ENCODE measurements at places on chromosomes 5 and 9.

DNA sequence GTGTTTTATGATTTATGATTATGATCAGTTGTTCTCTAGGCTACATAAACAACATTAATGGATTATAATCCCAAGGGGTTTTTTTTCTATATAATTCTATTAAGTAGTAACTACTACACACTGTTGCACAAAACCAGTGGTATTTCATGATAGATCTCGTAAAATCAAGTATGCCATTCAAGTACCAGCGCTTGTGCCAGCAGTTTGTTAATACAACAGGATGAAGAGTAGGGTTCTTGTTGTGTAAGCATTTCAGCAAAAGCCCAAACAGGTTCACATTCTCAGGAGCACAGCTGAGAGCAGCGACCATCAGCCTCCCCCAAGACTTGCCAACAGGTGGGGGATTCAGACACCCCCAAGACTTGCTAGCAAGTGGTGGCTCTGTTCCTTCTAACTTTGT is 88.8 kb downstream of the CTNND2 start:
- no peak for DNase-seq

DNA sequence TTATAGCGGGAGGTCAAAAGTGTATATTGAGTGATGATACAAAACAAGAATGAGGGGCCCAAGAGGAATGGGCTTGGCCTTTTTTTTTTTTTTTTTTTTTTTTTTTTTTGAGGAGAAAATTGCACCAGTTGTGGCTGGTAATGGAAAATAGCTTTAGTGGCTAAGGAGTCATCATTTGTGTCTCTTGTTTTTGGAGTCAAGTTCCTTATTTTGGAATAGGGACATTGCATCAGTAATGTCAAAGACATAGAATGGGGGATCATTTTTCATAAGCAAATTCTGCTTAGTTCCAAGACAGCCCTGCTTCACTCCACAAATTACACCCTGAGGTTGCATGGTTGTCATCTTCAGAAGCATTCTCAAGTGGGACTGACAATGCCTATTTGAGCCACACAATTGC is 137.4 kb downstream of the STK32A start:
- no peak for DNase-seq

GRCh38 chr5:81245871-81246235 is 12.7 kb downstream of the CKMT2 start:
- no peak for DNase-seq

- no peak for DNase-seq
Measured at GRCh38 chr9:121105531-121105930, 30.8 kb downstream of the CNTRL start.

- no peak for DNase-seq
Measured at GRCh38 chr5:82298668-82299067, 20.5 kb upstream of the RPS23 start.

GRCh38 chr9:4780651-4781050 is 12.1 kb upstream of the RCL1 start:
- no peak for DNase-seq

GRCh38 chr5:170528976-170529375 is 25.2 kb downstream of the KCNIP1 start:
- DNase-seq: no peak

GRCh38 chr5:66653325-66653724 is 57.1 kb downstream of the MAST4 start:
- DNase-seq: no peak

GRCh38 chr9:110891760-110892159 is 146.5 kb downstream of the LPAR1 start:
- no peak for DNase-seq

DNA sequence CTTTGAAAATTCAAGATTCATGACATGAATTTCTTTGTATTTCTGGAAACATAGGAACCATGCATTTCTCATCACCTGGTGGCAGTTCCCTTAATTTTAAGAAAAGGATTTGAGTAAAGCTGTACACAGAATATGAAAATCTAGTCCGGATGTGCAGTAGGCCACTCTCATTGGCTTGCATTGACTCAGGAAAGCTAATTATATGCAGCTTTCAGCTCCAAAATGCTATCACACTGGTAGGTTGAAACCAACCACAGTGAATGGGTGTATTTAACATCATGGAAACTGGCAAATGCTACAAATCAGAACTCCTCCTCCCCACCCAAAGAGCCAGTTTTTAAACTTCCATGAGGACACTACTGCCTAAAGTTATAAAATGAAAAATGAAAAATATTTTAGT is 161.6 kb upstream of the FBXL17 start:
- no peak for DNase-seq

DNA sequence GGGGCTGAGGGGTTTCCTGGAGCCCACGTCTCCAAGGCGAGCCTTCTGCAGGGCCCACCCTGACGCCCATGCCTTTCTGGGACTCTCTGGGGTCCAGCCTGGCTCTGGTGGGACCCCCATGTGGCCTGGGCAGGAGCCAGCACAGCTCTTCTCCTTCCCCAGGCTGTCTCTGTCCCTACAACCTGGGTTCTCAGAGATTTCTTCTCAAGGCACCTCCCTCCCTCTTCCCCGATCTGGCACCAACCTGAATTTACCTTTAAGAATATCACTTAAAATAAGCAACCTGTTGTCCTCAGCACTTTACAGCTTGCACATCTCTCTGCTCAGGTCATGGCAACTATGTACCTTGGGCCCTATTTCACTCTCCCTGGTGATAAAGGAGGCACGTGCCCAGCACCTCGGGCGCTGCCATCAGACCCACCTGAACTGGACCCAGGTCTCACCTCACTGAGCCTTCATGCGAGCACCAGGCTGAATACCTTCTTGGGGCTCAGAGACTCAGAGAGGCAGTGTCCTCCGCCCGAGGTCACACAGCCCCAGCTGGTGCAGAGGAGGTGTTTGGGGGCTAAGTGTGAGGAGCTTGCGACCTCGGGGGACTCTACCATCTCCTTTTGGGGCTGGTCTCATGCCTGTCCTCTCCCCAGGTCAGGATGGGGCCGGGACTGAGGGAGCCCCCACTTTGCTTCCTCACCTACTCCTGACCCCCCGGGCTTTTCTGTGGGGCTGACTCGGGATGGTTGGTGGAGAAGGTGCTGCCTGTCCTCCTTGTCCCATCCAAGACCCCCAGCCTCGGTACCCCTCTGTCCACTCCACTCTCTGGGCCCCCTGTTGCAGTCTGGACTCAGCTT is 217.7 kb downstream of the C9orf50 start:
- DNase-seq: no peak

GRCh38 chr9:103458826-103459225 is 463.7 kb downstream of the CYLC2 start:
- DNase-seq: no peak

DNA sequence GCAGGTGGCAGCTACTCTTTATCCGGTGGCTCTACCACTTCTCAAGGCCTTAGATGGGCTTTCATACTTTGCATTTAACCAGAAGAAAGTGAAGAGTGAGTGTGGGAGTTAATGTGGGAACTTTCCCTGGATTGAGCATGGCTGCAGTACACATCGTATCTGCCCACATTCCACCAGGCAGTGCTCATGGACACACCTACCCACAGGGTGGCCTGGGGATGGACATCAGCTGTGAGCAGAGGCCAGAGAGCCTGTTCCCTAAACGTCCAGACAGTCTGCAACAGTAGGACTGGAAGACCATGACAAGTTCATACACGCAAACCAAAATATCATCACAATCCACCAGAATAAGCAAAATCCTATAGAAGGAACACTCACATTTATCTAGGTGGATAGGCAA is 213.8 kb downstream of the IRX1 start:
- no peak for DNase-seq

GRCh38 chr9:28961623-28962022 is 1388.3 kb upstream of the C9orf72 start:
- DNase-seq: no peak

DNA sequence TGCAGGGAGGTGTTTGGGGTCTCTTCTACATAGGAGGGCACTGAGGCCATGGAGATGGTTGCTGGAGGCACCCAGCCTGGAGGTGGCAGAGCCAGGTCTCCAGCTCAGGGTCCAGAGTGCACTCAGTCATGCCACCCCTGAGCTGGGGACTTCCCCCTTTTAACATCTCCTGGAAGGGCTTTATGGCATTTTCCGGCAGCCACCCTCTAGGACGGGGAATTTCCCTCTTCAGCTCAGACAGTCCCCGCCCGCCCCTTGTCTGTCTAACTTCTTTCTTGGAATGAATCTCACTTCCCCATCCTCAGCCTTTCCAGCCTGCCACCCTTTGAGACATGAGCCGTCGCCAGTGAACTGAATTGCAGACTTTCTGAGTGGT is 49.9 kb downstream of the COL15A1 start:
- no peak for DNase-seq

DNA sequence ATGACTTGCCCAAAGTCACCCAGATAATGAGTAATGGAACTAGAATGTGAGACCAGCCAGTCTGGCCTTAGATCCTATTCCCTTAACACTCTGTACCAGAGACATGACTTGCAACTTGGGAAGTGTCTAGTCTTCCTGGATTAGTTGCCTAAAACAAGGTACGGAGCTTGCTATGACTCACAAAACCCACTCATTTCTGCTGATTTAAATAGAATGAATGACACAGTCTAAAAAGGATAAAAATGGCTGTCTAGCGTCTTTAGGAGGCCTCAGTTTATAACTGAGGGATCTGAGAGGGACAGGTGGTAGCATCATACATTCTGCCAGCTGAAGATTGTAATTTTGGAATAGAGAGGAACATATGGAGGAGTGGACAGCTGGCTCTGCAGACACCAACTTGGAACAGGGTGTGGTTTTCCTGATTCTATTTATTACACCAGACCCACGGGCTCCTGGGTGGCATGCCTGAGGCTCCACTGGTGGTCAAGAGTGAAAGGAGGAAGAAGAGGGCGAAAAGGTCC is 62.7 kb downstream of the ABLIM3 start:
- DNase-seq: no peak

DNA sequence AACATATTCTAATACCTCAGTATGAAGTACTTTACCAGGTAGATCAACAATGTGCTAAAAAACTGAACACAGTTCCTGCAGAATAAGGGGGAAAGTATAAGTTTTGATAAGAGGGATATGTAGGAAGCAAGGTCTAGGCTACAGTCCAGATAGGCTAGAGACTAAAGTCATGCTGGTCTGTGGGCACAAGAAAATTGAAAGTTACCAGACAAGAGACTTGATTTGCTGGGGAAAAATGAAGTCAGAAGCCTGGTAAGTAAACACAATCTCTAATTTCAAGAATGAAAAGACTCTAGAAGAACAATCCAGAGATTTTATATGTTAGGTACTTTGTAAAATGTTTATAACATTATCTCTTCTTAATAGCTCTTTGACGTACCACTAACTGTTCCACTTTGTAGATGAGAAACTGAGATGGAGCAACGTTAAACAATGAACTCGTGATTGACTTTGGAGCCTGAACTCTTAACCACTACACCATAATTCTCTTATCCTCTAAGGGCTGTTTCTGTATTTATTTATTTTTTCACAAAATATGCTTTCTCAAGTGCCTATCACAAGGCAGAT is 19.5 kb downstream of the ADAMTS6 start:
- DNase-seq: no peak

DNA sequence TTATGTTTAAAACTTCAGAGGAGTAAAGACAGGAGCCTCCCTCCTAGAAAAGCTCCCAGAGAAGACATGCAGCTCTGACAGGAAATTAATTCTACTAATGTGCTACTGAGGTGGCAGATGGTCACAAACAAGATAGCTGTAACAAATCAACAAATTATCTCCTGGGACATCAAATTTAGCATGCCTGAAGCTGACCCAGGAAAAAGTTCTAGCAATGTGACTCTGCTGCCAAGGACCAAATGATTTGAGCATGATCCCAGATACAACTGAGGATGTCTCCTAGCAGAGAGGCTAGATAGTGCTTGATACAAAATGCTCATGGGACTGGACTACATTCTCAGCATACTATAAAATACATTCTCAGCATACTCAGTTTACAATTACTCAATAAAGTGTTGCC is 413.5 kb upstream of the SMC2 start:
- DNase-seq: no peak

GRCh38 chr5:172642051-172642409 is 967 bp downstream of the NEURL1B start:
- no peak for DNase-seq

GRCh38 chr5:131899686-131900085 is 45.8 kb downstream of the MEIKIN start:
- DNase-seq: no peak

GRCh38 chr5:37836592-37837413 is 3.0 kb downstream of the GDNF start:
- no peak for DNase-seq

GRCh38 chr9:119556129-119556875 is 187.1 kb upstream of the BRINP1 start:
- peak; percentile 37 for DNase-seq

GRCh38 chr9:12801663-12802062 is 26.8 kb downstream of the LURAP1L start:
- DNase-seq: no peak

DNA sequence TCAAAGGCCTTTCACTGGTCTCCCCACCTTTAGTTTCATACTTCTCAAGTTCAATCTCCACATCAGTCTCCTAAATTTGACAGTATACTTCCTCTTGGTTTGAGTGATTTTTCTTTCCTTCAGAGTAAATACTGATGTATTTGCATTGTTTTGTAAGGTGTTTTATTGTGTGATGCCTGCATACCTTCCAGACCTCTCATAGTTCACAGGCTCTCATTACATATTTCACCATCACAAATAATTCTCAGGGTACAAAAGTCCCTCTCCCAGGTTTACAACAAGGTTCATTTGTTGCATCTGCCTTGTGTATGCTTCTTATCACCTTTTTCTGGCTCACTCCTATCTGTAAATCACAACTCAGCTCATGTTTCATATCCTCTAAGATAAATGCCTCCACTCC is 22.2 kb upstream of the TUSC1 start:
- no peak for DNase-seq

DNA sequence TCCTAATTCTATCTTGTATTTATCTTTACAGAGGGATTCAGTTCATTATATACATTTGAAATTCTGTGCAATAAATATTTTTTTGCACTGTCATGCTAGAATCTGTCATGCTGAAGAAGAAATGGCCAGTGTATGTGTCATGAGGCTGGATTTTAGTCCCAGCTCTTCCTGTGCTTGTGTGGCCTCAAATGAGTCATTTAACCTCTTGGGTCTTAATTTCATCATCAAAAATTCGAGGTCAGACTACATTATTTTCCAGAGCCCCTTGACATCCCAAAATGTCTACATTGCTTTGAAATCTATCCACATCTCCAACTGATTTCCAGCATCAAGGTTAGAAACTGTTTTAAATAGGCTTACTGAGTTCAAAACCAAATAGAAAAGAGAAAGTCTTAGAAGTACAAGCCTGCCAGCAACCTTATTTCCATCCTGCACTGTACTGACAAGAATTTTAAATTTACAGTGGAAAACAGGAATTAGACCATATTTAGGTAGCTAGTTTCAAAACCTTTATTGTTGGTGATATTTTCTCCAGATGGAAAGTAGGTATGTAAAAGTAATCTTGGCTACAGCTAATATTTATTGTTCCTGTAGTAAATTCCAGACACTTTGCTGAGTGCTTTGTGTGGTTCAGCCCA is 96.7 kb upstream of the MAMDC2 start:
- no peak for DNase-seq

Data from tibial nerve (tissue), 4 donors.